Hepatocyte (in vitro differentiated cells): ENCODE measurements at places on chromosomes 6 and 20. TPM values are rescaled to one million over a fixed set of nuclear protein-coding genes. Genes with fewer than 3 reads are reported as not detected.

The GGTLC1 gene
- polyA plus RNA-seq = not detected in 2 replicates

The LTB gene
- 6.0 and 10.6 TPM in 2 replicates for polyA plus RNA-seq

DNA sequence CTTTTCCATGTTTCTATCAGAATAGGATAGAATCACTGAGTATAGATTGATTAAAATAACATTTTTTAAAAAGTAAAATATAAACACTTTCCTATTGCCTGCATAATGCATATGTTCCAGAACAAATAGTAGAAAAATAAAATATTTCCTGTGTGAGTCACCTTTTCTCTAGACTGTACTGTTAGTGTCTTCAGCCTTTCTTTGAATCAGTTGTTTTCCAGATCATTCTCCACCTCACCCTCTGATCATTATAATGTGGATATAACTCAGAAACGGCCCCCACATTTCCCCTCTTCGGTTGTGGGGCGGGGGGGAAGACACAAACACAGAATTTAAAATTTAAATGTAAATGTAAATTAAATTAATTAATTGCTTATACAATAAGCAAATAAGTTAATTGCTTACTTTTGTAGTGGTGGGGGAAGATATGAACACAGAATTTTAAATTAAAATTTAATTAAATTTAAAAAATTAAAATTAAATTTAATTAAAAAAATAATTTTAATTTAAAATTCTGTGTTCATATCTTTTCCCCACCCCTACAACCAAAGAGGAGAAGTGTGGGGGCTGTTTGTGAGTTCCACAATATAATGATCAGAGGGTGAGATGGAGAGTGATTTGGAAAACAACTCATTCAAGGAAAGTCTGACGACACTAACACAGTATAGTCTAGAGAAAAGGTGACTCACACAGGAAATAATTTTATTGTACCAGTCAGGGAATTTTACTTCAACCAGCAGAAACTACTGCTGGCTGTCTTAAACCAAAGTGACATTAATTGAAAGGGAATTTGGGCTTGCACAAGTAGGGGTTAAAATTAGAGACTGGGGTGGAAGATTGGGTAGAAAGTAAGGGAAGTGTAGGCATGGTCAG lies 37.1 kb upstream of the PROKR2 start:
- DNase-seq = peak; percentile 17

DNA sequence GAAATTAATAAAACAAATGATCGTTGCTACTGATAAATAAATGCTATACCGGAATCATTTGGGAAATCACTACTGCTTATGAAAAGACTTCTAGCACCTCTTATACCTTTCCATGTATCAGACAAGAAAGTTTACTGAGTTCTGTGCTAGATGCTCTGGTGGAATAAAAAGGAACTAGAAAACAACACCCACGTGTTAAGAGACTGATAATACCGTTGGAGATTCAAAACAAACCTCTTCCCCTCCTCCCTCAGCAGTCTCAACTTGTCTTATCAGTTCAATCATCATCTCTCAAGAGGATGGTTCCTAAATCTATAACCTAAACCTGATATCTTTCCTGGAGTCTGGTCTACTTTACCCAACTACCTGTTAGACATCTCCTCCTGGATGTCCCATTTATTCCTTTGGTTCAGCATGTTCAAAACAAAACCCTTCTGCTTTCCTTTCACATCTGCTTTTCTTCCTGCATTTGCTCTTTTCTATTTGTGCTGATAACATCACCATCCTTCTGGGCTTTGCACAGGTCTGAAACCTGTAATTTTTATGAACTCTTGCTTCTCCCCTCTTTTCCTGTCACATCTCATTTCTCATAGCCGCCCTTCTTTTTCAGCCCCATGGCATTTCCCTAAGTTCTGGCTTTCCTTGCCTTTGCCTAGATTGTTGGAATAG lies 122.2 kb downstream of the COL19A1 start:
- DNase-seq = no peak

DNA sequence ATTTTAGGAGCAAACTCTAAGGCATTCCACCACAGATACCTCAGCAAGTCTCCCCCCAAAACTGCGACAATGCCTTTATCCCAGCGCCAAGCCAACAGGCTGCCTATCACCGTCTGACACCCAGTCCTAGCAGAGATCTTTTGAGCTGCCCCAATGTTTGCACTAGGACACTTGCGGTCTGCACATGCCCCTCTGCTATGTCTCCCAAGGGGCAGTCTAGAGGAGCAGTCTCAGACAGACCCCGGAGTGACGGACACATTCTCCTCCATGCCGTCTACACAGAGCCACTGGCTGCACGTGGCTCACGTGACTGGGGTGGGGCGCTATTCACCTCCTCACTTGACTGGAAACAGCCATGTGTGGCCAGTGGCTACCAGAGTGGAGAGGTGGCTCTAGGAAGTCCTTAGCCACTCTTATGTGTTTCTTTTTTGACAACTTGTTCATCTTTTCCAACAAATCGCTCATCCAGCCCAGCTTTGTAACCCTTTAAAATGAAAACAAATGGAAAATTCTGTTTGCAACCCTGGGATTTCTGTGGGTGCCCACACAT lies 16.0 kb downstream of the DIDO1 start:
- no peak for DNase-seq

The LY6G5C gene
- 0.63 and 5.0 TPM in 2 replicates for polyA plus RNA-seq

DNA sequence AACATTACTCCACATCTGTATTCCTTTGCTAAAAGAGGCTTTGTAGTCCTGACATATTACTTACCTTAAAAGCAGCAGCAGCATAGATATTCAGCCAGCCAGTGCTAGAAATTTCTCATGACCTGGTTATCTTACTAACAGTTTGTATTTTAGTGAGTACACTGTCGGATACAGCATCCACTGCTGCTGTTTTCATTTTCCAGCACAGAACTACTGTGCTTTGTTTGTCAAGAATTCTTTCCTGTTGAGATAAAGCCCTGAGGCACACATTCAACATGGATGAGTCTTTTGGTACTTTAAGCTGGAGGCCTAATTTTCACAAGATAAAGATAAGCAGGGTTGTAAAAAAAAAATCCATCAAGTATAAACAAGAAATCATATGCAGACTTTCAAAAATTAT lies 311.2 kb upstream of the OPRM1 start:
- peak; percentile 8 for DNase-seq

The ITPR3 gene
- 14.8 and 16.5 TPM in 2 replicates for polyA plus RNA-seq

DNA sequence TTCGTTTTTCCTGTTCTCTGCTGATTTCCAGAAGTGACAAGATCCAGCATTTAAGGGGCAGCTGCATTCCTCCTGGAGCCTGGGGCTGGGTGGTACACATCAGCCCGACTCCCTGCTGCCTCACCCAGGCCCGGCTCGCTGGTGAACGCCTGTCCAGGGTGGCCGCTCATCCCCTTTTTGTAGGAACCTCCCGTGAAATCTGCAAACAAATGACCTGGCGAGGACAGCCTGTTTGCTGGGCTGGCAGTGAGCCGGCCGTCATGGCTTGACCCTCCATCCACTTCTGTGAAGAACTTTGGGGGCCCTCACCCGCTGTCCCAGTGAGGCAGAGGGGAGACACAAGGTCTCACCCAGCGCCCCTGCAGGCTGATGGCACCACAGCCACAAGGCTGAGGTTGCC lies 39.0 kb downstream of the PYGB start:
- DNase-seq = no peak

DNA sequence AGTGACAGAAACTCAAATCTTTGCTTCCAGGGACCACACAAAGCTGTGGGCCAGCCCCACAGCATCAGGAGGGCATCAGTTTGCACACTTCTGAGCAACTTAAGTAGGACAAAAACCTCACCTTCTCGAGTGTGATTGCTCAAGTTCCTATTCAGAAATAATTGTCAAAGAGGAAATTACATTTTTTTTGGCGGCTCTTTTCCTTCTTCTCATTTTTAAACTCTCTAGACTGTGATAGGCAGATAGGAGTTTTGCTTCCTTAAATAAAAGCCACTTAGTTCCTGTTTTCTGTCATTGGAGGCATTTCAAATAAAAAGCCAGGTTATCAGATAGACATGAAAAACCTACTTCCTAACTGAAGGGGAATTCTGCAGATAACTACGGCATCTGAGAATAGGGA lies 11.2 kb upstream of the TAGAP start:
- DNase-seq = no peak

- no peak for DNase-seq
Measured at GRCh38 chr6:37980222-37980595, 160.7 kb downstream of the ZFAND3 start.

GRCh38 chr20:61555566-61555965 lies 303.5 kb downstream of the CDH4 start:
- DNase-seq = no peak

- no peak for DNase-seq
Measured at GRCh38 chr20:46552460-46553420, 2.3 kb upstream of the OCSTAMP start.

GRCh38 chr6:38137608-38138265 lies 318.2 kb downstream of the ZFAND3 start:
- DNase-seq = no peak

The SLC17A9 gene
- 83.9 and 113 TPM in 2 replicates for polyA plus RNA-seq

The SIRT5 gene
- polyA plus RNA-seq = 8.5 and 8.6 TPM in 2 replicates

The OR2J3 gene
- not detected in 2 replicates for polyA plus RNA-seq

DNA sequence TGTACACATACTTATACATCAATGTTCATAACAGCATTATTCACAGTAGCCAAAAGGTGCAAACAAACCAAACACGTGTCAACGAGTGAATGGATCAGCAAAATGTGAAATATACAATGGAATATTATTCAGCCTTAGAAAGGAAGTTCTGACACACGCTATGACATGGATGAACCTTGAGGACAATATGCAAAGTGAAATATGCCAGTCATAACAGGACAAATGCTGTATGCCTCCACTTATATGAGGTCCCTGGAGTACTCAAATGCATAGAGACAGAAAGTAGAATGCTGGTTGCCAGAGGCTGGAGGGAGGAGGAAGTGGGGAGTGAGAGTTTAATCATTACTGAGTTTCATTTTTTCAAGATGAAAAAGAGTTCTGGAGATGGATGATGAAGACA lies 37.8 kb upstream of the IGF2R start:
- no peak for DNase-seq

DNA sequence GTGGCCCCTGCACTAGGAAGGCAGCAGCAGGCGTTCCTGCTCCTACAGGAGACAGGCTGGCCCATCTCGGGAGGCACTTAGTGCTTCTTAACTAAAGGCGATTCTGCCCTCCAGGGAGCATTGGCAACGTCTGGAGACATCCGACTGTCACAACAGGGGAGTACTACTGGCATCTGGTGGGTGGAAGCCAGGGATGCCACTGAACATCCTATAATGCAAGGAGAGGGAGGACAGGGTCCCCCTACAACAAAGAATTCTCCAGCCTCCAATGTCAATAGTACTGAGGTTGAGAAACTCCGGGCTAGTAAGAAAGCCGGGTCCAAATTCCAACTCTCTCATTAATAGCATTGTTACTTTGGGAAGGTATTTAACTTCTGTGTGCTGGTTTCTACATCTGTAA lies 119.4 kb upstream of the ARMC2 start:
- DNase-seq = peak; percentile 65

The TMC2 gene
- not detected in 2 replicates for polyA plus RNA-seq

DNA sequence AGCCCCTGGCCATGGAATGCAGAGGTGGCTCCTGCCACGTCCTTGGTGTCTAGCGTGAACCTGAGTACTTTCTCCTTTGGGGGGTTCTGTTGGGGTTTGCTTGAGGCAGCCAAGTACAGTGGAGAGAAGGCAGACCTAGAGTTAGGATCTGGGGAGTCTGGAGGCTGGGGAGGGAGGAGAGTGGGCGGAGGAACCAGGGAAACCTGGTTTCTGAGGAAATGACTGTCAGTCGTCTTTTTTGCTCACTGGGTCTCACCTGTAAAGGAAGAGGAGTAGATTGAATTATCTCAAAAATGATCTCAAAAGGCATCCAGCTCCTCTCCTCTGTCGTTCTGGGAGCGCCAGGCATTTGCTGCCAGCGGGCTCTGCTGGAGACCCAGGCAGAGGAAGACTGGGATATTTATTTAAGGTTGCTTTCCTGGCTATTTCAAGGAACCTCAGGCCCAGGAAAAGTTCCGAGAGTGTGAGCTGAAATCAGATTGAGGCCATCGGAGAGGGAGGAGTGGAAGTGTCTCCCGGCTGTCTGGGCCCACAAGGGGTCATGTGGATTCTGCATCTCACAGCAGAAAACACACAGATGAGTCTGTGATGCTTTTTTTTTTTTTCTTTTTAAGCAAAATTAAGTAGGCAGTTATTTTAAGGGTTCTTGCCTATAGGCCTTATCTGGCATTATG lies 16.1 kb downstream of the EPB41L1 start:
- DNase-seq = no peak

DNA sequence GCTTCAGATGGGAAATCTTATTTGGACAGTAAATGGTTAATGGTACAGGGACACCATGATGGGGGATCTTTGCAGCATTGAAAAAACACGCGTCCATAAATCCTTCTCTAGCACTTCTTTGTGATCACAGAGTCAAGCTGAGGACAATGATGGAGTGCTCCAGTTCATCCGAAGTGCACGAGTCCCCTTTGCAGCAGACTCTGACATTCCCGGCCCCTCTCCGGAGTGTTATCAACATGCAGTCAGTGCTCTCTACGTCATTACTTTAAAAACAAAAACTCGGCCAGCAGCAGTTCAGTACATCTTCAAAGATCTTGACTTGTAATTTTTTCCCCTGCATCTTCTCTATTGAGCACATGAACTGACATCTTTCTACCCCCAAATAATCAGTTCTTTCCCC lies 185.5 kb upstream of the AKAP12 start:
- DNase-seq = no peak

DNA sequence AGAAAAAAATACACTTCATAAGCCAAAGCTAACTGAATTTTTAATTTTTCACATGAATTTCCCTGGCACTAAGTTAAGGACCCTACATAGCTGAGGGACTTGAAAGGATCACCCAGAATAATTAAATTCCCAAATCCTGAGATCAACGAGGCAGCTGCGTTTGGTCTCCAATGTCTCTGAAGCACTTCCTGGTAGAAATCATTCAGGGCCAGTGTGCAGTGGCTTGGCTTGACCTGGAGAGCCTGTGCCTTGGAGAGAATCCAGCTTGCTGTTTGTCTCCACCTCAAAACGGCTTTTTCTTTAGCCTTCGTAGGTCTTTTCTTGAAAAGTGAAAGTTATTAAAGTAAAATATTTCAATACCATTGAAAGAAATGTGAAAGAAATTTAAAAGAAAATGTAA lies 92.4 kb downstream of the SMOC2 start:
- DNase-seq = no peak

DNA sequence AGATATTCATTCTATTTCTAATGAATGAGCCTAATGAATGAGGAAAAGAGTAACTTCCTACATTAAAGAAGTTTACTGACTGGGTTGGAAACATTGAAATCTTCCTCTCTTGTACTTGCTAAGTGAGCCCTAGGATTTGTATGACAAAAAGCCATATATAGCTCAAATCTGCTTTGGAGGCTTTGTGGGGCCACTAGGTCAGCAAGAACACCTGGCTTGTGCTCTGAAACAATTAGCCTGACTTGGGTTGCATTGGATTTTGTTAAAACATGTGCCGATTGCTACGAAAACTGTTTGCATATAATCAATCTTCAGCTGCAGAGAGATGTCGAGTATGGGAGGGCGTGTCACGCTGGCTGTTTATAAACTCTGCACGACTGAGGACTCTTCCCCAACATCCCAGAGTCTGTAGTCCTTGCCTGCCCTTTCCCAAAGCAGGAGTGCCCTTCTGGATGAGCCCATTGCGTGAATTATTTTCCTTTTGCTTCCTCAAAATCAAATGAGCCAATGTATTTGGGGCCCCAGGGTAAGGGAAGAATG lies 684.8 kb downstream of the DHX35 start:
- DNase-seq = no peak

The ABHD16B gene
- 0.68 and 0.95 TPM in 2 replicates for polyA plus RNA-seq

The CDH4 gene
- 0.58 and 0.73 TPM in 2 replicates for polyA plus RNA-seq

GRCh38 chr20:38554986-38555385 lies 26.0 kb upstream of the ADIG start:
- DNase-seq = peak; percentile 23

- no peak for DNase-seq
Measured at GRCh38 chr6:147567141-147567805, 58.8 kb downstream of the SAMD5 start.

GRCh38 chr6:2542101-2542857 lies 208.4 kb downstream of the MYLK4 start:
- DNase-seq = no peak

The ADRM1 gene
- 143 and 144 TPM in 2 replicates for polyA plus RNA-seq
